ENCODE measurements at places on chromosomes 5 and 9. TPM values are rescaled to one million over a fixed set of nuclear protein-coding genes. Genes with fewer than 3 reads are reported as not detected.

- DNase-seq: no peak
Observed at GRCh38 chr5:133950821-133951612, 17.4 kb downstream of the C5orf15 start.

The SPAAR gene
- not detected for total RNA-seq

DNA sequence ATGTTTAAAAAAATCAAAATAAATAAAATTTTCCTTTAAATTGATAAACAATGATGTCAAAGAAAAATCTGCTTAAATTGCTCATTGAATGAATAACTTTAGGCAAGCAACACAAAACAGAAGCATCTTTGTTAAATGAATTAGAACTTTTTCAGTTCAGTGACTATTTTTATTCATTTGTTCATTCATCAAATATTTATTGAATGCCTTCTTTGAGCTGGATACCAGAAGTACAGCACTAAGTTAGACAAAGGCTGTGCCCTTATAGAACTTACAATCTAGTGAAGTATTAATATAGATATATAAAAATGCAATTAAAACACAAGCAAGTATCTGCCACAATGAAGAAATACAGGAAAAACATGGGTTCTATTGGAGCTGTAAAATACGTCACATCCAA is 10.8 kb downstream of the FNIP1 start:
- no peak for DNase-seq

DNA sequence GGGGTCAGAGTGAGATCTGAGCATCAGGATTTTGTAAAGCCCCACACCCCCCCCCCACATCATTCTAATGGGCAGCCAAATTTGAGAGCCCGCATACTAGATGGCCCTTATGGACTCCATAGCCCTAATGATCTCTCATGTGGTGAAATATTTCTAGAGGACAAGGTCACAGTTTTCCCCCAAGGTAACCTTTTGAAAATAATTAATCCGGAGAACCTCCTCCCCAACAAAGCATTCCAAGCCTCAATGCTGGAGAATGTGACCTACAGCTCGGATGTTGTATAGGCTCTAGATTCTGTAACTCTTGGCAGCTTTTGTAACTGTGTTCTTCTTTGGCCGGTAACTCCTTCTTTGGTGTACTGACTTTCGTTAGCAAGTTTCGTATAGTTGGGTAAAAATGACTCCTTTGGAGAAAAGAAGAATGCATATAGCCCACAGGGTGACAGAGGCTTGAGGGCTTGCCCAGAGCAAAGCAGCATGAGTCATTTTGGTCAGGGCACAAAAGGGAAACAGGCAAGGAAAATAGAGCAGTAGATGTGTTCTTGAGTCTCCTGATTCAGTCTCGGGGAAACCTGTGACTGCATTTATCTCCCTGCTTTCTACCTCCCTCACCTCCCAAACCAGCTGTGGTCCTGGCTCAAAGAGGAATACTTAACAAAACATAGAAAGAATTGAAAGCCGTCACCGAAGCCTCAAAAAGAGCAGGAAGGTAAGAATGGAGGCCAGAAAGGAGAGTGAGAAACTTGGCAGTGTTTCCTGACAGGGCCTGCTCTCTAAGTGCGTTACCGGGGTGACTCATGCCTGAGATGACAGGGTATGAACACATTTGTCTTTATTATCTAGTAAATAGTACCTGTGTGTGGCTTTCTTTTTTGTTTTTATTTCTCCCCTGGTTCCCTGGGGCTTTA is 6.6 kb upstream of the XPA start:
- DNase-seq: peak; percentile 67

DNA sequence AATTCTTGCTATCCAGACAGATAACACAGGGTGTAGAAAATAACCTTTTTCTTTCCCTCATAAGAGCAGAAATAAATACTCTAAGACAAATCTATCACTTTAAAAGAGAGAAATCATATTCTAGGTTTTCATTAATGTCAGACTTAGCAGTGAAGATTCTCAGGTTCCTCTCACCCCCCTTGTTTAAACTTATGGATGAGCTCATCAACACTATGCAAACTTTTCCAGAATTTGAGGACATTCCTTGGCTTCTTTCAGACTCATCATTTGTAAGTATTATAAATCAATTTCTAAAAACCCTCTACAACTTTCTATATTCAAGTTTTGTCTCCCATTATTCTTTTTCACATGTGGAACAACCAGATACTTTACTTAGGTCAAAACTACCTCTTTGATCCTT is 374.9 kb upstream of the TRPC7 start:
- no peak for DNase-seq

GRCh38 chr9:32579706-32580331 is 6.9 kb upstream of the NDUFB6 start:
- DNase-seq: peak; percentile 87

- DNase-seq: peak; percentile 43
Observed at GRCh38 chr9:79471580-79472543, 99.9 kb upstream of the TLE4 start.

- no peak for DNase-seq
Observed at GRCh38 chr9:112489039-112489546, 2.5 kb downstream of the KIAA1958 start.

DNA sequence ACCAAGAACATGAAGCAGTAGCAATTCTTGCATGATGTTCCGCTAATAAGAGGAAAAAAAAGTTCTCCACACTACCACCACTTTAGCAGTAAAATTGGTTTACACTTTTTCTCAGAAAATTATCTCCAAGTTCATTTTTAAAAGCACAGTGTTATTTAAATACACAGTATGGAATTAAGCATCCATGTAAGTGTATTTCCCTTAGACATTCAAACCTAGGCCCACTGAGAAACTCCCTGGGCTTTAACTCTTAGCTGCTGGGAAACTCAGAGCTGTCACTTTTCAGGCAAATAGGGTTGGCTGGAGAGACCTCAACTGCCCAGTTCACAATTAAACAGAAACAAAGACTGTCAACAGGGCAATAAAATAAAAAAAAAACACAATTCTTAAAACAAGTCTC is 2.7 kb downstream of the GNAQ start:
- no peak for DNase-seq

The PRDM9 gene
- total RNA-seq: not detected

DNA sequence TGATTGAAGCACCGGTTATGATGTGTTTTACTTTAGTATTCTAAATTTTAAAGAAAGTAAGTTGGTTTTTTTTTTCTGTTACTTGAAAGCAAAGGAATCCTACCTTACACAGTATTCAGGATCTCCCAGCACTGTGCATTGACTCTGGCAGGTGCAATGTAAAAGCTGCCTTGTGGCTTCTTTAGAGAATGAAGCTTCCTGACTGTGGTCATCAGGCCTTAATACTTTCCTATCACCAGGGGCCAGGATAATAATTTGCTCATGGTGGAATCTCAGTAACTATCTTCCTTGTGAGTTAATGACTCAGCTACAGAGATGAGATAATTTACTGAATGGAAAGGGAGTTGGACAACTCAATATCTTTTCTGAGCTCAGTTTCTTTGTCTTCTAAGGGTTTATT is 435.5 kb upstream of the ZNF608 start:
- no peak for DNase-seq

DNA sequence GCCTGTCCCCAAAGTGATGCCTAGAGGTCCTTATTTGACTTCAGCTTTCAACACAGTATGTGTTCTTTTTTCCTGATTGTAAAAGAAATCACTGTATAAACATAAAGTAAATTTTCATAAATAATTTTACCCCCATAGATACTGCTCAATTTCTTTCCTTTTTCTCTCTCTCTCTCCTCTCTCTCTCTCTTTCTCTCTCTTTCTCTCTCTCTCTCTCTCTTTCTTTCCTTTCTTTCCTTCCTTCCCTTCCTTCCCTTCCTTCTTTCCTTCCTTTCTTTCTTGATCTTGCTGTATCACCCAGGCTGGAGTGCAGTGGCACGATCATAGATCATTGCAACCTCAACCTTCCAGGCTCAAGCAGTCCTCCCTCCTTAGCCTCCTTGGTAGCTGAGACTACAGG is 64.8 kb downstream of the PDZD2 start:
- no peak for DNase-seq

DNA sequence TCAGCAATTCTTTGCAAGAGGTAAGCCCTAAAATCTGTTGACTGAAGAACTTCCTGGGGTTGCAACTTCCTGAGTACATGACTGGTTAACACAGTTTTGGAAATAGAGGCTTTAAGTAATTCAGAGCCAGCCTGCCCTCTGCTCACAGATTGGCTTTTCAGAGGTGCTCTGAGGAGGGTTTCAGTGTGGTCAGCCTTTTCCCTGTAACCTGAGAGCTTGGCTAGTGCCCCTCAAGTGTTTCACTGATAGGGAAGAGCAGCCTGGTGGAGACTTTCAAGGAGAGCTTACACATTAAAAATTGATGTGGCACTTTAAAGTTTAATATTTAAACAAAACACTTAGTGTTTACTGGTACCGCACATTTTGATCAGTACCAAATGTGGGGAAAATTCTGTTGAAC is 56.7 kb upstream of the FOXB2 start:
- DNase-seq: no peak

- no peak for DNase-seq
Observed at GRCh38 chr9:134061688-134062371, 6.0 kb downstream of the BRD3 start.

- DNase-seq: no peak
Observed at GRCh38 chr5:139061856-139062255, 136.3 kb downstream of the SIL1 start.

GRCh38 chr5:163772241-163772640 is 266.8 kb downstream of the MAT2B start:
- DNase-seq: no peak

- DNase-seq: peak; percentile 74
Observed at GRCh38 chr5:139415221-139415861, 11.5 kb upstream of the SPATA24 start.

GRCh38 chr9:22307013-22307711 is 139.5 kb upstream of the DMRTA1 start:
- DNase-seq: peak; percentile 11

GRCh38 chr9:18129809-18130334 is 344.1 kb upstream of the ADAMTSL1 start:
- DNase-seq: no peak

DNA sequence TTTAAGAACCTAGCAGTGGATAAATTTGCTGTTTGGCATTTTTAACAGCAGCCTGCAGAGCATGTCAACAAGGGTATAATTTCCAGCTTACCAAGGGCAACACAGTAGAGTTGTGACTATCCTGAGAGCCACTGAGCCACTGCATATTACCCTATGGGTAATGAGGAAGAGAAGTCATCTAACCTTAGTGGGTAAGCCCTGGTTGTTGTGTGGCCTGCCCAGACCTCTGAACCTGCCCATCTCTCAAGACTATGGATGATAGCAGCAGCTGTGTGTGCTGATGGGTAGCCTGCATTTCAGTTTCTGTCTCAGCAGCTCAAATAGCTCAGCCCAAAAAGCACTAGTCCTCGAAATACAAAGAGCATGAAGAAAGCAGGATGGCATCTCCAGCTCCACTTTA is 56.1 kb upstream of the PIP5K1B start:
- DNase-seq: no peak

The AKNA gene
- 135 TPM for total RNA-seq

GRCh38 chr5:142096382-142096781 is 12.2 kb upstream of the NDFIP1 start:
- no peak for DNase-seq

DNA sequence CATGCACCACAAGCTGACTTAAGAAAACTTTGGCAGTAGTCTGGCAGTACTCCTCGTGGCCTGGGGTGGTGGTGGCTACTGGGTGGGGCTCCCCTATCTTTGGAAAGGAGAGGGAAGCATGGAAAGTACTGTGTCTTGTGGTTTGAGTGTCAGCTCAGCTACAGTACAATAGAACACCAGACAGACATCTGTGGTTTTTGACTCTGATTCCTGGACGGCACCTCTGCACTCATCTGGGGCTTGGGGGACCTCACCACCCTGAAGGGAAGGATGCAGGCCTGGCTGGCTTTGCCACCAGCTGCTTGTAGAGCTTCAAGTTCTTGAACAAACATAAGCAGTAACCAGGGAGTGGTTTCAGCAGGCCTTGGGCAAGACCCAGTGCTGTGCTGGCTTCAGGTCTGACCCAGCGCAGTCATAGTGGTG is 40.6 kb downstream of the TNFSF8 start:
- peak; percentile 52 for DNase-seq

The CYSRT1 gene
- total RNA-seq: 0.42 TPM

The HTR4 gene
- not detected for total RNA-seq

DNA sequence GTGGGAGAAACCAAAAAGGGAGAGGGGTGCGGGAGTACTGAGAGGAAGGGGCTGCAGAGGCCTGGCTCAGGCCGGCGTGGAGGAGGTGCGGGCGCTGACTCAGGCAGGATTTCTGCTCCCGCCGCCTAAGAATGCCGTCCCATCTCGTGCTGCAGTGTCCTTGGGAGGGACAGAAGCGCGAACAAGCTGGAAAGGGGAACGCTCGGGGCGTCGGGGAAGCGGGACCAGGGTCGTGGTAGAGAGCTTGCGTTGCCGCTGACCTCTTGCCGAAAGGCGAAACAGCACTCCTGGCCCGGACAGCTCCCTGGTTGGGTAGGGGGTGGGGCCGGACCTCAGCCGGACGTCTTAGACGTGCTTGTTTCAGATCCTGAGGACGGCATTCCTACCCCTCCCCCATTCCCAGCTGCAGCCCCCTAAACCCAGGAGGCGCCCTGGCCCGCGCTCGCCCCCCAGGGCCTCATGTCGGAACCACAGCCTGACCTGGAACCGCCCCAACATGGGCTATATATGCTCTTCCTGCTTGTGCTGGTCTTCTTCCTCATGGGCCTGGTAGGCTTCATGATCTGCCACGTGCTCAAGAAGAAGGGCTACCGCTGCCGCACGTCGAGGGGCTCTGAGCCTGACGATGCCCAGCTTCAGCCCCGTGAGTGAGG is 1.1 kb downstream of the RELL2 start:
- peak; percentile 73 for DNase-seq

The CDKN2B-AS1 gene
- 0.23 TPM for total RNA-seq

The ECM2 gene
- not detected for total RNA-seq

GRCh38 chr5:5683174-5683573 is 260.7 kb downstream of the ICE1 start:
- no peak for DNase-seq

The CCL21 gene
- total RNA-seq: not detected
